Stimulated activated CD4-positive, alpha-beta T cell treated with anti-CD3 and anti-CD28 coated beads, Interleukin-2, amount 100 ng/mL, for 24 hours (primary cell): ENCODE measurements at places on chromosomes 12 and 14.

DNA sequence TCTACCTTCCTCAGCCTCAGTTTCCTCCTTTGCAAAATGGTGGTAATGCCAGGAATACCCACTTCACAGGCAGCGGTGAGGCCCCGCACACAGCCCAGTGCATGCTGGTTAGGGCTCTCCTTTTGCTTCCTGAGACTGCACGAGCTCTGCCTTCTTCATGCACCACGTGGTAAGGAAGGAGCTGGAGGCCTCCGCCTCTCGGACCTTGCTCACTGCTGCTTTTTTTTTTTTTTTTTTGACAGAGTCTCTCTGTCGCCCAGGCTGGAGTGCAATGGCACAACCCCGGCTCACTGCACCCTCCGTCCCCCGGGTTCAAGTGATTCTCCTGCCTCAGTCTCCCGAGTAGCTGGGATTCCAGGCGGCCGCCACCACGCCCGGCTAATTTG, 18.1 kb downstream of the TAMALIN start:
- peak; percentile 66 for DNase-seq

DNA sequence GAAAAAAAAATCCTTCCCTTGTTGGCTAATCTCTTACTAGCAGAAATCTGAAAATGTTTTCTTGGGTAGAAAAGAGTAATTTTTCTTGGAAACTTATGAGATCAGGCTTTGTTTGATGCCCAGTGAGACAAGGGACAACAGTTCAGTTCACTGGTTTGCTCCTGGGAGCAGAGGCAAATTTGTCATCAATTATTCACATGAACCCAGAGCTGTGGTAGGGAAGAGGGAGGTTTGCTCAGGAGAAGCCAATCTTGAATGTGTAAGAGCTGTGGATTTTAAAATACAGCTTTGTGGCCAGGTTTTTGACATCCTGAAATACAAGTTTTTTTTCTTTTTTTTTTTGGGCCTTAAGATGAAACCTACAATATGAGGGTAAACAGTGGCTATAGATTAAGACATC, 426.6 kb downstream of the ATP23 start:
- no peak for DNase-seq

GRCh38 chr12:98771811-98772752, 127.0 kb downstream of the APAF1 start:
- DNase-seq = no peak

GRCh38 chr12:89236237-89236636, 116.1 kb downstream of the DUSP6 start:
- DNase-seq = no peak

DNA sequence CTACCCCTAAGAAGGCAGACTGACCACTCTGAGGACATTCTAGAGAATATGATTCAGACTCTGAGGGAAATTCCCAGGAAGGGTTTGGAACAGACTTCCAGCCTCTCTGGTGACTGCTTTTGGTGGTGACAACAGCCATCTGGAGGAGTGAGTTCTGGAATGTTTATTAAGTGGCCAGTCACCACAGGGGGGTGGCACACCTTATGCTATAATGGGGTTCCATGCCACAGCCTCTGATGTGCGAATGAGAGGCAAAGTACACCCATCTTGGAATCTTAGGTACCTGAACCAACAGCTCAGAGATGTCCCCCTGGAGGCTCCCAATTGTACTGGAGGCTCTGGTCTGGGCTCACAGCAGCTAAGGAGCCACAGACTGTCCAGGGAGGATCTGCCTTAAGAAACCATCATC, 9.5 kb upstream of the TINF2 start:
- no peak for DNase-seq

DNA sequence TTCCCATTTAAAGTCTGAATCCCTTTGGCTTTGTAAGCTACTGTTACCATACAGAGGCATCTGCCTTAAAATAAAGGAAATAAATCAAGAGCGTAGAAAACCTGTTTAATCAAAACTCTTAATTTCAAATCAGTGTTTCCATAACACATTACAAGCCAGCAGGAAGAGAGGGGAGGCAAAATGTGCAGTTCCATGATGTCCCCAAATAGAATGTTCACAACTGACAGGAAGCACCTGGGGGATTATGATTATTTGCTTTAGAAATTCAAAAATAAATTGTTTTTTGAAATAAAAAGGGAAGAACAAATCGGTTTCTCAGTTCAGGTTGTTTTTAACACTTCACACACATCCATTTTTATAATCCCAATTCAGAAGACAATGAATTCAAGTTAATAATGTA, 21.4 kb downstream of the SOCS2 start:
- DNase-seq = no peak

- DNase-seq = no peak
These were observed 41.5 kb downstream of the BEST3 start for GRCh38 chr12:69657376-69658137.

DNA sequence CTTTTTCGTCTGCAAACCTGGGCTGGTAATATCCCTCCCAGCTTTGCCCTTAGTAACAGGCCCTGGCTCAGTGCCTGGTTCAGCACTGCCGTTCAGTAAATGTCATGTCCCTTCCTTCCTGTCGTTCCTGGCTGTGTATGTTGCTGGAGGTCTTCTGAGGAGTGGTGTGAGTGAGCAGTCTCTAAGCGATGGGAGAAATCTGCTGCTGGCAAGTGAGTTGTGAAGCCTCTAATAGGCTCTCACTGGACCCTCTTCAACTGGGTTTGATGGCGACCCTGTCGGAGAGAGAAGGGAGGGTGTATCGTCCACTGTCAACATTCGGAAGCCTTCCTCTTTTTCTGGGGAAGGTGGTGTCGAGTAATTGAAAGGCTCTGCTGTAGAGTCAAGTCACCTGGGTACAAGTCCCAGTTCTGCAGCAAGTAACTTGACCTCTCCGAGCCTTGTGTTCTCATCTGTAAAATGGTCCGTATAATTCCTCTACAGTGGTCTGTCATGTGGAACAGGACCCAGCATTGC, 62.8 kb downstream of the HRK start:
- peak; percentile 17 for DNase-seq
